ENCODE measurements at places on chromosomes 12 and 14.

DNA sequence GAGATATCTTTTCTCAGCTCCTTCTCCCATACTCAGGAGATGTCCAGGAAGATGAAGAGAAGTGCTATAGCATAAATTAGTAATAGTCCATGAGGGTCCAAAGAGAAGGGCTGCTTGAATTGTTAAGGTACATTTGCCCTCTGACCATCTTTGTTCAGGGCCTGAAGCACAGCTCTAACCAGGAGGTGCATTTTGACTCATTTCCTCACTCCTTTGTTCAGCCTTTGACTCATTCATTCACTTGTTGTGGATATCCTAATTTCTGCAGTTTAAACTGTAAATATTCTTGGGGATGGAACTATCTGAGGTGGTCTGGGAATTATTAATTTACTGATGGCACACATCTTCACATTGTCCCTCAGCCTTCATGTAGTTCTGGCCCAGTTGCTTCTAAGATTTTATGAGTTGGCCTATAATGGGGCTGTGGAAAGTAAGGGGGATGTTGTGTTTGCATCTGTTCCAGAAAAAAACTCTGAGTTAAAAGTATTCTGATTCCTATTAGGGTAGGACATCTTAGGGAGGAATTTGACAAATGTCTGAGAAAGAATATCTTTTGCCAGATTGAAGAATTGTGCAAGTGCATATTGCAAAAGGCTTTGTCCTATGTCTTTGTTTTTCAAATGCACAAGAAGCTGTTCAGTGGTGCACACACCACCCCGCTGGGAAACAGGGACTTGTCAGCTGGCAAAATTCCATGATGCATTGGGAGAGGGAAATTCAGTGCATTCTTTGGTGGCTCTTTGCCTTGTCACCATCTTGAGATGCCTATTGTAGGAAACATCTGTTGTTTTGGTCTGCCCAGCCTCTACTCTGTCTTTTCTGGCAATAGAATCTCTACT lies 22.1 kb downstream of the SMOC1 start:
- no peak for DNase-seq

- no peak for DNase-seq
These were observed 11.4 kb downstream of the SLC7A8 start for GRCh38 chr14:23172096-23172495.

DNA sequence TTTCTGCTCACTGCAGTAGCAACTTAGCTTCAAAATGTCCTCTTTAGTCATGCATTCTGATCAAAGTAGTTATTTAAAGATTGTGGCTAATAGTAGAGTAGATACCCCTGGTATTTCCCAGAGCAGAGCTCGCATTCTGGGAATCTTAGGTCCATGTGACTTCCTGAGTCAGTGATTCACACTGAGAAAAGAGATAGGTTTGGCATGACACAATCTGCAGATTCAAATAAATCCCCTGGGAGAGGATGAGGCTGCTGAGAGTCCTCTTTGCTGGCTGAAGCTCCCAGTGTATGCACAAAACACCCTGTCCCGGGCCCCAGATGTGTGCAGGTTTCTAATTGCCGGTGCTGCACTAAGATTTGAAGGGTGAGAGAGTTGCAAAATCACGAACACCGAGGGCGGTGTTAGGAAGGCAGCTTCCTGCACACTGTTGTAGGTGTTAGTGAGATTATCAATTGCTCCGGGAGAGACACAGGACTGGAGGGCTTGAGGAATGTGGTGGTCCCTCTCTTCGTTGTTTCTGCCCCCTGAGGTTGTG lies 233.2 kb downstream of the NRXN3 start:
- DNase-seq: no peak

GRCh38 chr12:113983777-113984448 lies 17.8 kb upstream of the RBM19 start:
- DNase-seq: no peak

- no peak for DNase-seq
These were observed 20.4 kb downstream of the CLMN start for GRCh38 chr14:95299271-95299670.

- no peak for DNase-seq
These were observed 49.8 kb downstream of the ADCK1 start for GRCh38 chr14:77849711-77850110.

- DNase-seq: no peak
These were observed 39.3 kb downstream of the RAB35 start for GRCh38 chr12:120077260-120077659.

GRCh38 chr12:114884575-114884974 lies 200.6 kb upstream of the TBX3 start:
- DNase-seq: no peak

DNA sequence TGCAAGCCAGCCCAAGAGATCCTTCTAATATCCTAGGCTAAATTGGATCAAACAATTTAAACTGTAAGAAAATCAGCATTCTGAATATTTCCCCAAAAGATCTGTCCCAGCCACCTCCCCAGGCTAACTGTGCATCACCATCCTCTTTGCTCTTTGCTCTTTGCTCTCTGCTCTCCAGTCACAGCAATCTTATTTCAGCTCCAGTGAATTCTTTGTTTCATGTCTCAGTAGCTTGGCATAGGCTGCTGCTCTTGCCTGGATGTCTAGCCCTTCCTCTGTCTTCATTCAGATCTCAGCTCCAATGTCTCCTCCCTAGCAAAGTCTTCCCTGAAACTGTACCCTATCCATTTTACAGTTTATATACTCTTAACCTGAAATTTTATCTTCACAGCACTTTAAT lies 399.8 kb upstream of the USP15 start:
- no peak for DNase-seq

GRCh38 chr14:56194042-56194441 lies 75.8 kb downstream of the PELI2 start:
- no peak for DNase-seq

DNA sequence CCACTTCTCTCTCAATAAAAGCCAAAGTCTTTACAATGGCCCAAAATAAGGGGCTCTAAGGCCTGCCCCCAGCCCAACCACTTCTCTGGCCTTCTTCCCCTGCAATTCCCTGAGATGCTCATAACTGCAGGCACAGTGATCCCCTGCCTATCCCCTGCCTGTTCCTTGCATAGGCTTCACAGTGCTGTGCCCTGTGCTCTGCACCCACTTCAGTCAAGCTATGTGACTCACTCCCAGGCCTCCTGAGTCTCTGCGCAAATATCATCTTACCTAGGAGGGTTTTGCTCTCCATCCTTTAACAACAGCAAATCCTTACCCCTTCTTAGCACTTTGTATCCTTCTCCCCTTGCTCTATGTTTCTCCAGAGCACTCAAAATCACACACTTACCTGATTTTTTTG lies 242.2 kb downstream of the MSRB3 start:
- DNase-seq: no peak

DNA sequence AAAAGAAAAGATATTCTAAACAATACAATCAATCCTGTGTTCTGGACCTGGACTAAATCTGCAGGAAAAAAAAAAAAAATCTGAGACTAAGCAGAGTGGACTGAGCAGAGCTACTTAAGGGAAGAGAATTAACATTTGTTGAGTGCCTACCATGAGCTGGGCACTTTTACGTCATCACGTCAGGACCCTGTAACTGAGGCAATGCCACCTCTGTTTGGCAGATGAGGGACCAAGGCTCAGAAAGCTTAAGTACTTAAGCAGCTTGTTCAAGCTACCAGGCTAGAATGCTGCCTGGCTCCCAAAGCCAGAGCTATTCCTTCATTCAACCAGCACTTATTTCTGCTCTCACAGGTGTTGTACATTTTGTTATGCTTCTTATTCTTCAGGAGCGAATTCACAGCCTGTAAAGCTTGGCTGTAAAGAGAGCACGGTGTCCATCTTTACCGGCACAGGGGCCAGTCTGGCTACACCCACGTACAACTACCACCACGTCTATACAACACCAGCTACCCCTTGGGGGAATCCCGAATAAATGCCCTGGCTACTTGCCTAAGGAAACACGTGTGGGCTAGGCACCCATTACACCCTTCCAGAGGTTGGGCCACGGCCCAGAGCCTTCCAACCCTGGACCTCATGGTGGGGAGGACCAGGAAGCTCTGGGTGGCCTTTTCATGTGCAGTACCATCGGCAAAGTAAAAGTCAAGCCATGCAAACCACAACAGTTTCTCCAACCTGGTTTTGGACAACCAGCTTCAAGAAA lies 27.0 kb downstream of the TMCC3 start:
- no peak for DNase-seq

DNA sequence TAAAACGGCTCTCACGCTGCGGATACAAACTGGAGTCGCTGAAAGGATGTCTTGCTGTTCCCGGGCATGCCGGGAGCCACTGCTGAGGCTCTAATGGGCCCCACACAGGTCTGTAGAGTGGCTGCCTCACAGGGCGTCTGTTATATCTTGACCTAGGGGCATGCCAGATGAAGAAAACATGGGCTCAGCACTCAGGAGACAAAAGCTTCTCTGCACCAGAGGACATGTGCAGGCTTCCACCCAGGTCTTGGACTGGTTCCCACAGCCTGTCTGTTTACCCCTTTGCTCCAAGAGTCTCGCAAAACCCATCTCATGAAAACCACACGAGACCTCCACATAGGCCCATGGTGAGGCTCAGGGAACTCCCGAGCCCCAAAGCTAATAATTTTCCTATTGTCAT lies 134.2 kb downstream of the RPS29 start:
- no peak for DNase-seq

GRCh38 chr12:38903596-38903995 lies 1.8 kb downstream of the CPNE8 start:
- DNase-seq: no peak

GRCh38 chr14:24725311-24725710 lies 91.3 kb upstream of the GZMB start:
- no peak for DNase-seq

GRCh38 chr12:108616941-108617858 lies 16.5 kb downstream of the SELPLG start:
- peak; percentile 57 for DNase-seq

- DNase-seq: no peak
These were observed 5.3 kb upstream of the HIF1A start for GRCh38 chr14:61690039-61690438.

GRCh38 chr14:23863836-23864235 lies 89.7 kb upstream of the DHRS4 start:
- DNase-seq: no peak

DNA sequence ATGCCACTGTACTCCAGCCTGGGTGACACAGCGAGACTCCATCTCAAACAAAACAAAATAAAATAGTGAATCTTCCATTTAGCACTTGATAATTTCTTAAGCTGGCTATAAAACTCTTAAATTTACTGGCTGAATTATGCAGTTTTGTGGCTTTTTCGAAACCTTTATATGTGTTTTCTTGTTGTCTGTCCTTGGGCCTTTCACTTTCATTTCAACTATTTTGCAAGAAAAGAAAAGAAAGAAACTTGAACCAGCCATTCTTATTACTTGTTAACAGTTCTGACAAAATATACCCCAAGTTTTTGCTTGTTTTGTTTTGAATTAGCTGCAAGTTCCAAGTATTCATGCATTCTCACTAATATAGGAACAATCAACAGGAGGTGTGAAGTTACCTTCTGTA lies 42.8 kb downstream of the PRICKLE1 start:
- no peak for DNase-seq

DNA sequence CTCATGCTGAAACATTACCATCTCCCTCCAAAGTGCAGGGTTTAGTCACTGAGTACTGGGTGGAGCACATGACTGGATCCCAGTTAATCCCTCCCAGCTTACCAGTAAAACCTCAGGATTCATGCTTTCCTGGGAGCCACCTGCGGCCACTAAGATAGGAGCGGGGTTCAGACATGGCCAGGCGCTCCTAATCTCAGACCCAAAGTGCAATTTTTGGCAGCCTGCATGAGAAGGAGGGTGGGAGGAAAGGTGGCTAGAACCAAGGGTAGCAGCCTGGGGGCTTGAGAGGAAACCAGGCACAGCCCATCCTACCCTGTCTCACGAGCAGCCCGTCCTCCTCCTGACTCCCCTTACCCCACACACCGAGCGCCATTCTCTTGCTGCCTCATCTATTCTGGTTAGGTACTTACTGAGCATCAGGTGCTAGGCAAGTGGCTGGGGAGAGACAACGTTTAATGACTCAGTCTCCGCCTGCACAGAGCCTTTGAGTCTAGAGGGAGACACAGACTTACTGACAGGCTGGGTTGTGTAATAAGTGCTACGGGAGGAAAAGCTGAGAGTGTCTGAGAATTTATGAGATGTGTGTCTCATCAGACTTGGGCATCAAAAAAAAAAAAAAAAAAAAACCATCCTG lies 9.9 kb downstream of the GPRC5A start:
- no peak for DNase-seq

- no peak for DNase-seq
These were observed 68.9 kb upstream of the DLK1 start for GRCh38 chr14:100657780-100658179.

DNA sequence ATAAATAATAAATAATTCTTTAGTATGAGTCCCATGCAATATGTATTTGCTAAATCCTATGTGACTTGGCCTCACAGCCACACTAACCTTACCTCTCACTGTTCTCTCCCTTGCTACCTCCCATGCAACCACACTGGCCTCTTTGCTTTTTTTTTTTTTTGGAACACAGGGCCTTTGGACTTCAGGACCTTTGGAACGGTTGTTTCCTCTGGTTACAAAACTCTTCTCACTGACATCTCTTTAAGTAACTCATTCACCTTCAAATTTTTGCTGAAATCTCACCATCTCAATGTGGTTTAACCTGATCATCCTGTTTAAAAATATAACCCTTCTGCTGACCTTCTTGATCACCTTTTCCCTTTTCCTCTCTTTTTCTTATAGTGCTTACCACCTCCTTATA lies 194.0 kb downstream of the SSPN start:
- no peak for DNase-seq

DNA sequence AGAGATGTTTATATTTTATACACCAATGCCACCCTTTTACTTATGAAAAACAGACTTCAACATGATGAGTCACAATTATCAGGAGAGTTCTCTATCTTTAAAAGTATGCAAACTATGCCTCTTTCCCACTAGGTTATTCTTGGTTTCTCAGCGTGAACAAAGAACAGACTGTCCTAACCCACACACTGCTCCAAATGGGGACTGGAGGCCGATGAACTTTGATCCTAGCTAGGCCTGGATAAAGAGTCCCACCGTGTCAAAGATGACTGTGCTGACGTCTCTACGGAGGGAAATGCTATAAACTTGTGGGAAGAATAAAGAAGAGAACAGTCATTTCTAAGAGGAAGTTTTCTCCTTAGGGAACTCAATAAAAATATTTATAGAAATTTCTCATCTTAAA lies 160.1 kb downstream of the EPS8 start:
- DNase-seq: no peak

DNA sequence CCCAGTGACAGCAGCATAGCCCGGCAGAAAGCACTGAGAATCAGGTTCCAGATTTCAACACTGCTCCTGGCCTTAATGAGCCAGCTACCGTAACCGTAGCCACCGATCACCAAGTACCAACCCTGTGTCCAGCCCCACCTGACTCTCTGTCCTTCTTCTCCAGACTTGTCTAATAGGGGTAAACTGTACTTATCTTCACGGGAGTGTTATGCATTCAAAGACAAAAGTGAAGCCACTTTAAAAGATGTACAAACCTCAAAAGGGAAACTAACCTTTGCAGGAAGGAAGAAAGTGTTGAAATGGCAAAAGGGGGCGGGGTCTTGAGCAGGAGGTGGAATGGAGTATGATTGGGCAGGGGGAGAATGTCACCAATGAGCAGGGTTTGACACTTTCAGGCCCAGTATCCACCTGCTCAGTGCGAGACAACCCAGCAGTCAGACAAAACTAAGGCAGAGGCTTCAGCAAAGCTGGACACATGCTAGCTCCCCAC lies 226.1 kb downstream of the CHST11 start:
- peak; percentile 46 for DNase-seq

Measured in T follicular helper cell (primary cell).